ENCODE measurements at places on chromosomes 6 and 20. TPM values are rescaled to one million over a fixed set of nuclear protein-coding genes. Genes with fewer than 3 reads are reported as not detected.

CCDC170 gene
- total RNA-seq, result 0.82 TPM

FGD2 gene
- total RNA-seq, result not detected

SLC13A3 gene
- total RNA-seq, result 4.2 TPM

SNAP25 gene
- 0.65 TPM for total RNA-seq

NOTCH4 gene
- total RNA-seq, result 1.1 TPM

VIP gene
- not detected for total RNA-seq

PLTP gene
- 66.9 TPM for total RNA-seq

RIPOR2 gene
- total RNA-seq, result 1.4 TPM

FKBP1C gene
- total RNA-seq, result 0.33 TPM

DNA sequence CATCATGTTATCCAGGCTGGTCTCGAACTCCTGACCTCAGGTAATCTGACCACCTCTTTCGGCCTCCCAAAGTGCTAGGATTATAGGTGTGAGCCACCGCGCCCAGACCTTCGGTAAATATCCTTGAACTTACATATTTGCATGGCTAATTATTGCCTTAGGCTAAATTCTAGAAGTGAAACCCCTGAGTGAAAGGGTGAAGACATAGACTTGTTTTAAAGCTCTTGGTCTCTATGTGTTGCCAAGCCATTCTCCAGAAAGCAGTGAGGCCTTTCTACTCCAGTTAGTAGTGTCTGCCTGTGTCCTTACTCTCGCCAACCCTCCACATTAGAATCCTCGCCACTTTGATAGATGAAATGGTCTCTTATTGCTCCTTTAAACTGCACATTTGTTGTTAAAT, 2.6 kb upstream of the NOTCH4 start:
- no peak for DNase-seq

DNA sequence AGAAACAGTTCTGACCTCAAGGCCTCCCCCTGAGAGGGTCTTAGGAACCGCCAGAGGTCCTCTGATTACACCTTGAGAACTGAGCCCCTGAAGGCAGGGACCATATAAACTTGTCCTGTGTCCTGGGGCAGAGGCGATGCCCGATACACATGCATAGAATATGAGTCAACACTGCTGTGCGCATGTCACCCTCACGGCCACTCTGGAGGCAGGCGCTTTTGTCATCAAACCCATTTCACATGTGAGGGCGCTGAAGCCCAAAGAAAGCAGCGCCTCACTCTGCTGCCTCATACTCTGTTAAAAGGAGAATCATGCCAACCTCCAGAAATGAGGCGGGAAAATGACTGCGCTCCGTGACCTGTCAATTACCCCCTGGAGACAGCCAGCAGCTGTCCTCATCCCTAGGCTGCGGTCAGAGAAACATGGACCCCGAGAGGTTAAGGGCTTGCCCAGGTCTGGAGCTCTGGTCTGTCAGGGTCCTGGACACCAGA, 158.3 kb downstream of the GRM4 start:
- DNase-seq, result no peak

DNA sequence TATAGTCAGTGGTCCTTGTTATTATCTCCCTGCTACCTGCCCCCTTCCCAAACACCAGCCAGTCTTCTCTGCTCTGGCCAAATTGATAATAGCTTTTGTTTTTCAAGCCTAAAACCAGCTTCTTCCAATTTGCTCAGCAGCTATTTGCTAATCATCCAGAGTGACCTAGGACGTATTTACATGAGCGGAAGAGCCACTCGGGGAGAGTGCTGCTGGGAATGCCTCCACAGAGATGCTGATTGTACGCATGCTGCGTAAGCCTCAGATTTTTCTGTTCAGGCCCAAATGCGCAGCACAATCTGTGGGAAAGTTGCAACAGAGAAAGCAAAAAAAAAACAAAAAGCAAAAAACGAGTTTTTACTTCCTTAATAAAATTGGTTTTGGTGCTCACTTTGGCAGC, 24.4 kb upstream of the ID1 start:
- DNase-seq, result no peak

- DNase-seq, result no peak
Observed at GRCh38 chr6:163667372-163668060, 253.0 kb downstream of the QKI start.

GRCh38 chr6:109892451-109893435, 85.4 kb upstream of the GPR6 start:
- DNase-seq, result no peak

DNA sequence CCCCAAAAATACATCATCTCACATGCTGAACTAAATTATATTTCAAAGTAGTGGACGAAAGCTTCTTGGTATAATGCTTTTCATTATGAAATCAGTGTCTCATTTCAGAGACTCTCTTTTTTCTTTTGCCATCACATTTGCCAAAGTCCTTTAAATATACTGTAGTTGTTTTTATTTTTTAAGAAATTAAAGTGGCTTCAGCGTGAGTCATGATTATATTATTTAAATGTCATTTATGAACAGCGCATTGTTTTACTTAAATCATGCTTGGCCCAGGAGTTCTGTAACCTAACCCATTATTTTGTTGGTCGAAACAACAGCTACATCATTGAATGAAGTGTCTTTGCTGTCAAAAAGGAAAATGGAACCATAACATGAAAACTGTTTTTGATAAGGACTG, 100.9 kb downstream of the CD109 start:
- DNase-seq, result no peak

GRCh38 chr6:146300521-146300920, 243.1 kb upstream of the RAB32 start:
- DNase-seq, result no peak

GRCh38 chr6:6395581-6396197, 75.2 kb upstream of the F13A1 start:
- DNase-seq, result no peak

DNA sequence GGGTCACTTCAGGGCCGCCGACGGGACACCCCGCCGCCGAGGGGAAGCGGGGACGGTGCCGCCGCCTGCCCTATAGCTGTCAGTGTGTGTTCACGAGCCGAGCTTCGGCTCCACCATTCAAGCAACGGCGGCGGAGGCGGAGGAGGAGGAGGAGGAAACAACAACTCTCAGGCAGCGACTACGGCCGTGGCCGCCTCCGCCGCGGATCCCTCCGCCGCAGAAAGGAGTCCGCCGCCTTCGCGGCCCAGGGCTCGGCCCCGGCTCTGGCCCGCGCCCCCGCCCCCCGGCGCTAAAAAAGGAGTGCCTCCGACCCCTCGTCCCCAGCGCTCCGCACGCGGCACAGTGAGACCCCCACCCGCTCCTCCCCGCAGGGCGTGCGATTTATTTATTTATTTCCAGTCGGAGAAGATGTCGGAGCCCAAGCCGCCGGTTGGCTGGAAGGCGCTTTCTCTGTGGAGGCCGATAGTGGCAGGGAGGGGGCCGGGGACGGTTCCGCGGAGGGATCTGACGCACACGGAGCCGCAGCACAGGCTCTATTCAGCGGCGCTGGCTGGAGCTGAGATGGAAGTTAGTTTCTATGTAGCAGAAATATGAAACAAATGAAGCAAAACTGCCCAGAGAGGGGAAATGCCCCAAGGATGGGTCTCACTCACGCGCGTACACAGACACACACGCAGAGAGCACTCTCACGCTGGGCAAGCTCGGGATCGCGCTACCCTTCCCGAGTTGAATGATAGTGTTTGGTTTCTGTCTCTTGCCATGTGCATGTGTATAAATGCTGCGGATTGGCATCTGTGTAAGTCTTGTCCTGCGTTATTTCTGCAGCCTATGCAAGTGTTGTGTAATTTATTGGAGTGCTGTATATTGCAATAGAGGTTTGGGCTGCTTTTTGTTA, at the start of gene PHIP:
PHIP (minus strand) TSS at position 180 of the 895 bp plus-strand sequence. CDS start 186 bp downstream, outside the sequence.
- DNase-seq, result peak; percentile 97

GRCh38 chr20:38143646-38144554, 21.2 kb downstream of the TGM2 start:
- DNase-seq, result peak; percentile 74

- DNase-seq, result no peak
Observed at GRCh38 chr6:161128230-161128629, 136.7 kb downstream of the MAP3K4 start.

- no peak for DNase-seq
Observed at GRCh38 chr20:48489046-48489463, 338.7 kb downstream of the PREX1 start.

- DNase-seq, result no peak
Observed at GRCh38 chr6:99333068-99333467, 16.4 kb downstream of the FAXC start.

DNA sequence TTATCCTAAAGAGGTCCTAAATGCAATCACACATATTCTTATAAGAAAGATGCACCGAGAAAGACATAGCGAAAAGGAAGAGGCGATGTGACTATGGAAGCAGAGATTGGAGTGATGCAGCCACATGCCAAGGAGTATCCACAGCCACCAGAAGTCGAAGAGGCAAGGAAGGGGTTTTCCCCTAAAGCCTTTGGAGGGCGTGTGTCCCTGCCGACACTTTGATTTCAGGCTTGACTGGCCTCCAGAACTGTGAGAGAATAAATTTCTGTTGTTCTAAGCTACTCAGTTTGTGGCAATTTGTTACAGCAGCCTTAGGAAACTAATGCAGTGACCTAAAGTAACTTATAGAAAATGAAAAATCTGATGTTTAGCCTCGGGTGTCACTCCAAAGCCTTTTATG, 179.5 kb upstream of the CITED2 start:
- DNase-seq, result no peak

- DNase-seq, result no peak
Observed at GRCh38 chr6:82172594-82172993, 75.0 kb downstream of the IBTK start.

DNA sequence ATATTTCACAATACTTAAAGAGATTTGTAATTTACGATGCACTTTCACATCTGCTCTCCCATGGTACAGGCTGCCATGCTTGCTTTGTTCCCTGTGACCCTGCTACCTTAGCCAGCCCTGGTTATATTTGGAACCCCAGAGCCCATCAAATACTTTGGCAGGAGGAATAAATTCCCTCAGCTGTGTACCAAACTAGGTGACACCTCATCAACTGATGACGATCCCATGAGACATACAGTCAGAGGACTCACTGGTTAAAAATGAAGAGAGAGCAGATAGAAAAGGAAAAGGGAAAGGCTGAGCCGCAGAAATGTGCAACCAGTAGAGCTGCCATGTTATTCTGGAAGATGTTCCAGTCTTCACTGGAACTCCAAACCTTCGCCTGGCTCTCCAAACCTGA, 120.0 kb downstream of the SIM1 start:
- DNase-seq, result peak; percentile 22

- DNase-seq, result no peak
Observed at GRCh38 chr6:139903411-139904157, 529.1 kb upstream of the CITED2 start.

GRCh38 chr6:81049425-81050042, 702.9 kb downstream of the TENT5A start:
- peak; percentile 48 for DNase-seq

DNA sequence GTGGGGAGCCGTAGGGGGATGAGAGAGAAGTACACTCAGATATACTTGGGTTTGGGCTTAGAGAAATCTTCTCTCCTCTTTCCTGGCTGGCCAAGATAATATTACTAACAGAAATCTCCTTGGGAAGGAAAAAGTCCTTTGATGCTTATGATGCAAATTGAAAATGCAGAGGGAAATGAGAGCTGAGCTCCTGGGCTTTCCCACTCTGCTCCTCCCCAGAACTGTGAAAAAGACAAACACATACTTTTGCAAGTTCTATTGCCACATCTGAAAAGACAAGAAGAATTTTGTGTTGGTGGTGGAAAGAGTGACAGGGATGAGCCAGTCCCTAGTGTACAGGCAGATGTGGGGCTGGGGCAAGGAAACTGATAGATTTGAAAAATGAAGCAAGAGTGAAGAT, 185.9 kb downstream of the ANKRD60 start:
- no peak for DNase-seq

DNA sequence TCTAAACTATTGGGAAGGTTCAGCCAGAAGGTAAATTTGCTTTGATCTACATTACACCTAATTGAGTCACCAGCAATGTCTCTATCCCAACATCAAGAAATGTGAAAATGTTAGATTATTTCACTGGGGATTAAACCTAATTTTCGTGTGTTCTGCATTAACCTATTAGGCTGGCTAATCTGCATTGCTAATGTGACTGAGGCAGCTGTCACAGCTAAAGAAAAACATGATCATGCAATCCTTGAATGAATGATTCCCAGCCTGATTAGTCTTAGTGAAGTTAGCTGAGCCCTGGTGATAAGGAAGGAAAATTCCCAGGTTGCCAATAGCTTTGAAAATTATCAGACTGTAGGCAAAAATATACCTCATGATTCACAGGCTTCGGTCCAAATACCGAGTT, 135.3 kb downstream of the LINC00237 start:
- no peak for DNase-seq

DNA sequence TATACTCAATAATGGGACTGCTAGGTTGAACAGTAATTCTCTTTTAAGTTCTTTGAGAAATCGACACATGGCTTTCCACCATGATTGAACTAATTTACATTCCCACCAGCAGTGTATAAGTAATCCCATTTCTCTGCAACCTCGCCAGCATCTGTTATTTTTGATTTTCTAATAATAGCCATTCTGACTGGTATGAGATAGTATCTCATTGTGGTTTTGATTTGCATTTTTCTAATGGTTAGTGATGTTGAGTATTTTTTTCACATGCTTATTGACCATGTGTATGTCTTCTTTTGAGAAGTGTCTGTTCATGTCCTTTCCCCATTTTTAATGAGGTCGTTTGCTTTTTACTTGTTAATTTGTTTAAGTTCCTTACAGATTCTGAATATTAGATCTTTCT, 66.5 kb downstream of the STK4 start:
- DNase-seq, result no peak

- DNase-seq, result peak; percentile 68
Observed at GRCh38 chr20:62186887-62187866, 4.3 kb downstream of the MTG2 start.

DNA sequence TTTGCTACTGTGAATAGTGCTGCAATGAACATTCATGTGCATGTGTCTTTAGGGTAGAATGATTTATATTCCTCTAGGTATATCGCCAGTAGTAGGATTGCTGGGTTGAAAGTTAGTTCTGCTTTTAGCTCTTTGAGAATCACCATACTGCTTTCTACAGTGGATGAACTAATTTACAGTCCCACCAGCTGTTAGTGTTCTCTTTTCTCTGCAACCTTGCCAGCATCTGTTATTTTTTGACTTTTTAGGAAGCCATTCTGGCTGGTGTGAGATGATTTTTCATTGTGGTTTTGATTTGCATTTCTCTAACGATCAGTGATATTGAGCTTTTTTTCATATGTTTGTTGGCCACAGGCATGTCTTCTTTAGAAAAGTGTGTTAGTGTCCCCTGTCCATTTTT, 40.0 kb downstream of the PLG start:
- DNase-seq, result no peak

- DNase-seq, result peak; percentile 95
Observed at GRCh38 chr6:121522265-121522664, 86.8 kb downstream of the GJA1 start.

GRCh38 chr20:54456423-54456822, 19.0 kb upstream of the DOK5 start:
- DNase-seq, result no peak

GRCh38 chr6:162147281-162147680, 580.3 kb downstream of the PRKN start:
- DNase-seq, result no peak

DNA sequence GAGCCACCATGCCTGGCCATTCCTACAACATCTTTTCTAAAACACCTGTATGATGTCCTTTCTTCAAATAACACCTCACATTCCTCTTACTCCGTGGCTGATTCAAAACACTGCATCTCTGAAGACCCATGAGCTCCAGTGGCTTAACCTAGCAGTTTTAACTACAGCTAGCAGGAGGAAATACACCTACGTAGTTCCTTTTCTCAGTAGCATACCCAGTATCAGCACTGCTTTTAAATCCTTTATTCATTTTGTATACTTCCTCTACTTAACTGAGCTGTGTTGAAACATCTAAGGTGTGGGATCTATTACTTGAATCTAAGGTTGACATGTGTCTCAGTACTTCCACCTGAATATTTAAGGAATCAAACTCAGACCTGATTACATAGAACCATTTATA, 113.6 kb upstream of the CCDC28A start:
- DNase-seq, result no peak

Data from fibroblast of the aortic adventitia (primary cell).